ENCODE measurements at places on chromosomes 6 and 20.
A peak's percentile ranks its signal among the peaks of the same experiment; 100 is the strongest.

GRCh38 chr6:44696686-44697085 is 309.2 kb downstream of the CDC5L start:
- DNase-seq = no peak

DNA sequence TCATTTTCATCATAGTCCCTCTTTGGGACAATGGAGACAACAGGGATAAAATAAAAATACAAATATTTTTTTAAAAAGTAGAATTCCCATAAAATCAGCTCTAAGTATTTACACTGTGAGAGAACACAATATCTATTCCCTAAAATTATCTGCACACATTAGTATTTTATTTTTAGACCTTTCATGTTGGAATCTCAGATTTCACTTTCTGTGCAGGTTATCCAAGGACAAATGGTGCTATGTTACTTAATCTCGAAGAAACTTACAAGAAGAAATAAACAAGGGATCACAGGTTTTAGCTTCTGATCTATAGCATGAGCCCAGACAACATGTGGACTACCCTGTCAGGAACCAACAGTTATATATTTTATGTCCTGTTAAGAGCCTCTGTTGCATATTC is 23.0 kb upstream of the LYRM2 start:
- DNase-seq = no peak

DNA sequence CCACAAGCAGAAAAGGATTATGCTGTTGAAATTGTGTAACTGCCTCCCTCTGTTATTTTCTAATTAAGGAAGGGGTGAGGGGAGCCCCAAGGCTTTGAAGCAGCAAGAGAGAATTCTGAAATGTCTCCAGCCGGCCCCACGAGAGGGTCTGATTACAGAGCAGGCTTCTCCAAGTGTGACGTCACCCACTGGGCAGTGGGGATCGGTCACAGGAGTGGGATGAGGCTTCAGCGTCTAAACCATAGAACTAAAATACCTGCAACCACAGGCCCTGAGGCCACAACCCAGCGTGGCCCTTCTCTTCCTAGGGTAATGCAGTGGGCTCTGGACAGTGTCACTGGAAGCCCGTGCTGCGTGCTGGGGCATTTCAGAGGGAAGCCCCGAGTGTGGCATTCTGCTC is 38.6 kb upstream of the APCDD1L start:
- DNase-seq = no peak

DNA sequence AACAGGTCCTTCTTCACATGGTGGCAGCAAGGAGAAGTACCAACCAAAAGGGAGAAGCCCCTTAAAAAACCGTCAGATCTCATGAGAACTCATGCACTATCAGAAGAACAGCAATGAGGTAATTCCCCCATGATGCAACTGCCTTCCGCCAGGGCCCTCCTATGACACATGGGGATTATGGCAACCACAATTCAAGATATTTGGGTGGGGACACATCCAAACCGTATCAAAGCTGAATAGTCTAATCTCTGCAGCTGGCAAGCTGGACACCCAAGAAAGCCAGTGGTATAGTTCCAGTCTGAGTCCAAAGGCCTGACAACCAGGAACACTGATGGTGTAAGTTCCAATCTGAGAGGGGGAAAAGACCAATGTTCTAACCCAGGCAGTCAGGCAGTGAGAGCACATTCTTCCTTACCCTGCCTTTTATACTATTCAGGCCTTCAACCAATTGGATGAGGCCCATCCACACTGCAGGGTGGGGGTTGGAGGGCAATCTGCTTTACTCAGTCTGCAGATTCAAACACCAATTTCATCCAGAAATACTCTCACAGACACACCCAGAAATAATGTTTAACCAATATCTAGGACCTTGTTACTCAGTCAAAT is 17.9 kb upstream of the CNKSR3 start:
- no peak for DNase-seq

GRCh38 chr6:136963259-136963658 is 41.2 kb downstream of the SLC35D3 start:
- no peak for DNase-seq

GRCh38 chr6:125639466-125640020 is 109.9 kb upstream of the HEY2 start:
- DNase-seq = no peak

DNA sequence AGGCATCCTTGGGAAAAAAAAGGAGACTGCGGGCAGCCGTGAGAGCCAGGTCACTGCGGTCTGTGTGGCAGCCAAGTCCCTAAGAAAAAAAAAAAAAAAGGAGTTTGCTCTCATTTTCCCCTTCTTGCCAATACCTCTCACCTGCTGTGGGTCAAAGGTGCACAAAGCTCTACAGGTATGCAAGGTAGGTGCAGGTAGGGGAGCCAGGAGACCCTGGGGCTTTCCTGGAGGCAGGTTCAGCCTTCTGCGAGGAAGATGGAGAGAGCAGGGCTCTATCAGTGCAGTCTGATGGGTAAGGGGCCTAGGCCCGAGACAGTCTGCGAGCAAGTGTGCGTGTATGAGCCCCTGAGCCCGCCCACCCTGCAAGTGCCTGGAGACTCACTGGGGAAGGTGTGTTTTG is 12.3 kb upstream of the SNAI1 start:
- DNase-seq = no peak

DNA sequence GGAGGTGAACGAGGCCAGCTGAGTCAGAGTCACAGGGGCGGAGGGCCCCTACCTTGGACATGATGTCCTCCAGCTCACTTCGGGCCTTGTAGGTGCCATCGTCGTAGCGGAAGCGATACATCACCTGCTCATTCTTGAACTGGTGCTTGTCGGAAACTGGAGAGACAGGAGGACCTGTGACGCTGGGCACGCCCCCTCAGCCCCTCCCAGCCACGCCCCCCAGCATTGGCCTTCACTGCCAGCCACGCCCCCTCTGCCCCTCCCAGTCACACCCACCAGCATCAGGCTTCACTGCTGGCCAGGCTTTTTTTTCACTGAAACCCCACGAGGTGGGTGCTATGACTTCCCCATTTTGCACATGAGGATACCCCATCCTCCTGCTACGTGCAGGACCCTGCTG is 148.2 kb downstream of the PREX1 start:
- DNase-seq = peak; percentile 74

- DNase-seq = no peak
Observed at GRCh38 chr6:15501826-15502445, 160.9 kb downstream of the DTNBP1 start.

DNA sequence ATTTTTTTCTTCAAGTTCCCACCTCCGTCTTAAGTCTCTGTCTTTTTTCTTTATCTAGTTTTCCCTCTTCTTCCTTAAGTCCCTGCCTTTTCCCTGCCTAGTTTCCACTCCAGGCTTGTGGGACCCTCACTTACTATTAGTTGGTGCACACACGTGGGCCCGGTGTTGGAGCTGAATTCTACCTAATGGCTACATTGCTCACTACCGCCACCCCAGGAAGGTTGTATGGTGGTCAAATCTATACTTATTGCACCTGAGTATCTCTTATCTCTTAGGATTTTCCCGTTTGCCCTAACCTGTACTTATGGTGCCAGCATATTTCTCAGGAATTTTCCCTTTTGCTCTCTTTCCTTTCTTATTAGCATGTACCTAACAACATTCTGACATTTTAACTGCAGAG is 692.8 kb downstream of the EPM2A start:
- no peak for DNase-seq

DNA sequence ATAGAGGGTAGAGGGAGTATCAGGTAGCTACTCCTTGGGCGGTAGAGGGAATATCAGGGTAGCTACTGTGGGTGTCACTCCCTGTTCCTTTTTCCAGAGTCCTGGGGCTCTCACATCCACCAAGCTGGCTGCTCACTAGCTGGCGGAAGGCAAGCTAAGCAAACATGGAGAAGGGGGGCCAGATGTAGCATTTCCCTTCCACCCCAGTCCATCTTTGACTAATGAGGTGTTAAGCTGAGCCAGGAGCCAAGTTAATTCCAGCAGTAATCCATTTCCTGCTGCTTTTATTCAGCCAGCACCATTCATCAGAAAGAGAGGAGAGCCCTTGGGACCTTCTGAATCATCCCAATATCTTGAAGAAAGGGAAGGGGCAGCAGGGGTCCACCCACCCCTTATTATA is 330.0 kb downstream of the ZFAND3 start:
- no peak for DNase-seq

DNA sequence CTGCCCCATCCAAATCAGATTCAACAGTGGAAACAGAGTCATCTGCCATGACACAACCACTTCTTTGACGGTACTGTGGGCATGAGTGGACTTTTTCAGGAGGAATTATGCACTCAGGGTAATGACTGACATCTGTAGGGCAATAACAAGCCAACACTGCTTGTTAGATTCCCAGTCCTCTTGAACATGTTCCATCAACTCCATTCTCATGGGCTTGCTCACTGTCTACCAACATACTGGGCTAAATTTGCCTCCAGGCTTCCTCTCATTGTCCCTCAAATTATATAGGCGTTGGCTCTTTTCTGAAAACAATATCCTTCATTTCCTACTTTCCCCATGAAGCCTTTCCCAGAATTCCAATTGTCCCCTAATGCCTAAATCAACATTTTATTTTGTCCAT is 43.1 kb downstream of the ANKEF1 start:
- no peak for DNase-seq

- no peak for DNase-seq
Observed at GRCh38 chr20:12617076-12617475, 391.7 kb upstream of the SPTLC3 start.

- no peak for DNase-seq
Observed at GRCh38 chr20:46139908-46140482, 21.9 kb downstream of the CD40 start.

DNA sequence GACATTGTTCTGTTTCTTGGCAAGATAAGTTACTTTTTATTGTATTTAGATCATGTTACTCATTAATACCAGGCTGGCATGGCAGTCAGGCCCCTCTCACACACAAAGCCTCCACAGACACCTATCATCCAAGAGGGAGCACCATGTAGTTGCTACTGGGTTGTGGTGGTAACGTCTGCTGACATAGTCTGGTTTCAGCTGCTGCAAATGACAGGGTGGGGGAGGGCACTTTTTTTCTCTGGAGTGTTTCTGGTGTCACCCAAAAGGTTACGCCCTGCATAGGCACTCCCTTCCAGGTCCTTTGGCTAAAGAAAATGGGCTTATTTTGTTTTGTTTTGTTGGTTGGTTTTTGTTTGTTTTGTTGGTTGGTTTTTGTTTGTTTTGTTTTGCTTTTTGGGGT is 236.4 kb upstream of the RIMS1 start:
- no peak for DNase-seq

GRCh38 chr6:57021086-57021720 is 25.3 kb upstream of the KIAA1586 start:
- peak; percentile 85 for DNase-seq

DNA sequence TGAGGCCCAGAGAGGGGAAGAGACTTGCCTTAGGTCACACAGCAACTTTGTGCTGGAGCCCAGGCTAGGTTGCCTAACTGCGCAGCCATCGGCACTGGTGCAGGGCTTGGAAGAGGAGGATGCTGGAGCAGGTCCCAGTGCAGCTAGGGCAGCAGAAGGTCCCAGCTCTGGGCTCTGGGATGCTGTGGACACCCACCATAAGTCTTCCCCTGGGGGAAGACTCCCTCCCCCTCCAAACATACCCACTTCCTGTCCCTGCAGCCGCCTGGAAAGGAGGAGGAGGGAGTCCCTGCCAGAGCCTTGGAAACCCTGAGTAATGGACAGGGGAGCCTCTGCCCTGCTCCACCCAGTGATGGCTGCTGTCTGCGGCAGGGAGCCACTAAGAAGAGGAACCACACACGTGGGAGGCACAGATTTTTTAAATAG is 93.6 kb downstream of the NCR2 start:
- no peak for DNase-seq

GRCh38 chr6:152316024-152316423 is 321.1 kb downstream of the SYNE1 start:
- DNase-seq = no peak

DNA sequence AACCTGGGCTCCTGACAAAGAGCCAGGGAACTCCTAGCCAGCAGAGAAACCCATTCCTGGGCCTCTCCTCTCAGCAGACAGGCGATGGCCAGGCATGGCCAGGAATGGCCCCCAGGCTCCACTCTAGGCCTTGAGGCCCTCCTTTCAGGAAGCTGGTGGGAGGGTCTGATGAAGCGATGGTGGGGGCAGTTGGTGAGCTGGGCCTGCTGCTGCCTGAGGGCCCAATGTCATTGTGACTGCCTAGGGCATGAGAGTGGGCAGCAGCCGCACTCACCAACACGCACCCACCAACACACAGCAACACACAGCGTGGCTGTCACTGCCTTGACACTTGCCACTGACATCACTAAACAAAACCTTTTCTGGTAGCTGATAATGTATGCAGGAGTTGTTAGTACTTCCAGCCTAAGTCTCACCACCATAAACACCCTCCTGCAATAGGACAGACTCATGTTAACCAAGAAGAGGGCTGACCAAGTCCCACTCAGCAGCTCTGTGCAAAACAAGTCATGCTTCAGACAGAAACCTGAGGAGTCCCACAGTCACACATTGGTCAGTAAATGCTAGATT is 69.3 kb downstream of the ABHD12 start:
- no peak for DNase-seq

- no peak for DNase-seq
Observed at GRCh38 chr6:29679962-29680361, 990 bp downstream of the ZFP57 start.

DNA sequence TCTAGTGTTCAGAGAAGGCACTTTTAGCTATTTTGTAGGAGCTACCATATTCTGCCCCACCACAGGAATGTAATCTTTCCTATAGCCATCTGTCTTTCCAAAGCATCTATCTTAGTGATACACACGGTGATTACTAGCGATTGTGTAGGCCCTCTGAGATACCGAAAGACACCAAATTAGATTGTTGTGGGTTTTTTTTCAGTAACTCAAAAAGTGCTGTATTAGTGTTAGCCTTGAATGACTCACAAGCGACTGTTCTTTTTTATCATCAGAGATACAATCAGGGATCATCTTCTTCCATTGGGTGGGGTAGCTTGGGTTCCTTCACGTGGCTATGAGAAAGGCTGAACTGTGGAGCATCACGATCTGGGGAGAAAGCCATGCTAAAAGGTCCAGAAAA is 160.2 kb downstream of the MTFR2 start:
- DNase-seq = no peak

DNA sequence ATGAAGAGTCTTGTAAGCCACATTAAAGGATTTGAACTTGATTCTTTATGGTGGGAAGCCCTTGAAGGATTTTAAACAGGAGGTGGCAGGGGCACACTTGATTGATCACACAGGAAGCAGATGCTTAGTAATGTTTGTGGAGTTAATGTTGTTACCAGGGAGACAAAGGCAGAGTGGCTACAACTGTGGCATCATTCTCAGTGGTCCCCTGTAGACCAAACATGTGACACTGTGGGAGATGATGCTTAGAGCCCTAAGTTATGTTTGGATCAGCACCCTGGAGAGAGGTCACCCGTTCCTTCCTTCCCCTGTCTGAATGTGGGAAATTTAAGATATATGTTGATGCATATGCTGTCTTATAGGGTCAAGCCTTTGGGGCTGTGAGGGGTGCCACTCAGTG is 53.2 kb downstream of the EIF2S2 start:
- DNase-seq = no peak

Data from hematopoietic multipotent progenitor cell treated with erythropoietin and hydrocortisone succinate and interleukin-3 and kit ligand, for 6 days (in vitro differentiated cells).